ENCODE measurements at places on chromosomes 11 and 22. TPM values are rescaled to one million over a fixed set of nuclear protein-coding genes. Genes with fewer than 3 reads are reported as not detected.

DNA sequence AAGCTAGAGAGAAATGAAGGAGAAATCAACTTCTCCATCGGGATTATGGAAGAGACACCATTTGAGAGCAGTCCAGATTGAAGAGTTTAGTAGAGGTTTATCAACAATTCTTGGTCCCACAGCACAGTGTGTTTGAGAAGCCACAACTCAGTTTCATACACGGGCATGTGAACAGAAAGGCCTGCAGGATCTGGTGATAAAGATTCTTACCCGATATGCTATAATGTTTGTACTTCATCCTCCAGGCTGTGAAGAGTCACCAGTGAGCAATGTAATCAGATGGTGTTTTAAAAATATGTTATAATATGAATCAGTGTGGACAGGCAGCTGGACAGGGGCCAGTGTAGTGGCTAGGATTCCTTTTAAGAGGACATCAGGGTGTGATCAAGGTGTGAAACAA is 29.7 kb upstream of the VWA5A start:
- DNase-seq = no peak

DNA sequence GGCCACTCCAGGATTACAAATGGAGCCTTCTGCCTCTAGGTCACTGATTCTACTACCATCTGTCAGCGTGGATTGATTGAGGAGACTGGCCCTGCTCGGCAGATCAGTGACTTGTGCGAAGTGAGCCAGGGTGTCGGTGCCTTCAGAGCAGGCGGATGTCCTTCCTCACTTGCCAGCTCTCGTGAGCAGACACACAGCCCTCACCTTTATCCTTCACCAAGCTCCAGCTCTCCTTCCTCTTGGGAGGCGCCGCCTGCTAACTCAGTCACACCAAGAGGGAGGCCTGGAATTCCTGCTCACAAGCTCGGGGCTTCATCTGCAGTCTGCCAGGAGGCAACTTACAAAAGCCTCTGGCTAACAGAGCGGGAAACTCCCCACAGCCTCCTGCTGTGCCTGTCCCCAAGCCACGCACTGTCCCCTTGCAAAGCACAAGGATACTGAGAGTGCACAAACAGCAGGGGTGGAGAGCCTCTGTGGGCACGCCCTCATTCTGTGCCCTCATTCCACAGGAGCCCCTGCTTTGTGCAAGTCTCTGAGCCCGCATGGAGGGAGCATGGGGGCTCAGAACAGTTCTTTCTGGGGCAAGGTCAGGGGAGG is 3.5 kb upstream of the TCF20 start:
- DNase-seq = no peak

DNA sequence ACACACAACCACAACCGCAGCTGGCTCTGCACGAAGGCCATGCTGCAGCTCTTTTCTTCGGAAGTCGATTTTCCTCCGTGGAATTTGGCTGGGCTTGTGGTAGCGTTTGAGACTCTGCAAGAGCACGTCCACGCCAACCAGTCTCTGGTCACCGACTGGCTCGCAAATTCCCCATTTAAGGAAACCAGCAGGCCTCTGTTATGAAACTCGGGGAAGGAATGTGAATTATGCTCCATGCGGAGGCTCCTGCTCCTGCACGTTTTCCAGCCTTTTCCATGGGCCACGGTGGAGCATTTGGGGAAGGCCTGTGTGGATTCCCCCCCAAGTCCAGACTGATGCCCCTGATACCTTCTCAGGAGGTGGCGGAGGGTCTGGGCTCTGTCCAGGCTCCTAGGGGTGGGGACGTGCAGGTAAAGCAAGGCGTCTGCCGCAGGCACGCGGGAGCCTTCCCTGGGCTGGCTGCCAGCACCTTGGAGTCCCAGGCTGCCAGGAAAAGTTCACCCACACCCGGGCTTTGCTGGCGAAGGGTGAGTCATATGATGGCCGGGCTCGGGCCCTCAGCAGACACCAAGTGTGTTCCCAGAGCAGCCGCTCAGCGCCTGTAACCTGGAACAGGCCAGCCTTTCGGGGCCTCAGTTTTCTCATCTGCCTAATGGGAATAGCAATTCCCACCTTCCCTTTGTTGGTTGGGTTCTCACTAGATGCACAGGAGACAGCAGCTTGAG is 41.9 kb downstream of the LRP5 start:
- DNase-seq = no peak

DNA sequence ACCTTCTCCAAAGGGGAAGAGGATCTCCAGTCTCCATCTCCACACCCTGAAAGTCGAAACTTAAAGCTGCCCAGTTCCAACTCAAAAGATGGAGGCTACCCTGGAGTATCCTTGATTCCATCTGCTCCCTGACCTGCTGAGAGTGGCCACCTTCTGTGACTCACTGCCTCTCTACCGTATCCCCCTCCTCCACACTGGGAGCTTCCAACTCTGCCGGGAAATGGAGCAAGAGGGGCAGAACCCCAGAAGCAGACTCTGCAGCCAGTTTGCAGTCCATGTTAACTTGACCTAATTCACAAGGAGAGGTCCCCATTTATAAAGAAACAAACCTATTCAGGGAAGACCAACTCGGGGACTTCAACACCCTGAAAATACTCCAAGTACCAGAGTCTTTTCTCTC is 22.0 kb upstream of the IRAG1 start:
- no peak for DNase-seq

Gene OR10G8
- total RNA-seq = not detected

Gene OR5M11
- total RNA-seq = not detected

Gene MS4A6E
- total RNA-seq = not detected

Gene FXYD6
- 2.4 TPM for total RNA-seq

Gene TTC36
- total RNA-seq = 0.47 TPM

Gene RFPL2
- not detected for total RNA-seq

Gene FOLR1
- total RNA-seq = not detected

Gene SHISAL1
- total RNA-seq = 0.08 TPM

Data from esophagus squamous epithelium (tissue), 5 donors.